NCI-H524 treated with DMSO at 0.1 percent for 48 hours (cell line): ENCODE measurements at places on chromosomes 11 and 22.

DNA sequence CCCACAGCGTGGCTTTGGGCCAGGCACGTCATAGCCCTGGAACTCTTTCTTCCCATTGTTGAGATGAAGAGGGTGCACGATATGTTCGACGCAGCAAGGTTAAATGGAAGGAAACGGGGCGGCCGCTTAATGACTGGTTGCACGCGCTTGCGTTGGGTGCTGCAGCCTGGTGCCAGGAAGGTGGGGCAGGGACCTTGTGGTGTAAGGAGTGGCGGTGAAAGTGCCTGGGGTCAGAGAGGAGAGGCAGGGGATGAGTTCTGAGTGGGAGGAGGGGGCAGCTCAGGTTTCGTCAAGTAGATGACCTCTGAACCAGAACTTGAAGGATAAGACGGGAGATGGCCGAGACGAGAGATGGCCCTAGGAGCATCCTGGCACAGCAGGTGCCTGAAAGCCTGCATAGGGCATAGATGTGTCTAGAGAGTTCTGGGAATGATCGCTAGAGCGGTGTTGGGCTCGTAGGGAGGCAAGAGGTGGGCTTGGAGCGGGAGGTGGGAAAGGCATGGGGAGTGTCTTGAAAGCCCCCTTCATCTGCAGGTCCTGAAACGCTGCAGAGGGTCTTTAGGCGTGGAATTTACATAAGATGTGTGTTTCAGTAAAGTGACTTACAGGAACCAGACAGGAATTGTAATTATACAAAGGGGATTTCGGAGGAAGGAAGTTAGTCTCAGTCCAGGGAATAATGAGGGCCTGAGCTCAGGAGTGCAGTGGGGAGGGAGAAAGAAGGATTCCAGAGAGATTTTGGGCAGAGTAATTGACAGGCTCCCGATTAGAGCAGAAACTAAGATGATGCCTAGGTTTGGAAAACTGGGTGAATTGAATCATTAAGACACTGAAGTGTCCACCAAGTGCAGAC is 43.2 kb upstream of the CLDN5 start:
- no peak for DNase-seq

GRCh38 chr11:14768526-14769188 is 123.4 kb downstream of the CYP2R1 start:
- no peak for DNase-seq

GRCh38 chr11:118785362-118785761 is 5.6 kb downstream of the DDX6 start:
- DNase-seq: no peak

- no peak for DNase-seq
These were observed 35.0 kb downstream of the TIMP3 start for GRCh38 chr22:32836280-32837123.

GRCh38 chr22:33271390-33272161 is 213.4 kb upstream of the SYN3 start:
- no peak for DNase-seq

DNA sequence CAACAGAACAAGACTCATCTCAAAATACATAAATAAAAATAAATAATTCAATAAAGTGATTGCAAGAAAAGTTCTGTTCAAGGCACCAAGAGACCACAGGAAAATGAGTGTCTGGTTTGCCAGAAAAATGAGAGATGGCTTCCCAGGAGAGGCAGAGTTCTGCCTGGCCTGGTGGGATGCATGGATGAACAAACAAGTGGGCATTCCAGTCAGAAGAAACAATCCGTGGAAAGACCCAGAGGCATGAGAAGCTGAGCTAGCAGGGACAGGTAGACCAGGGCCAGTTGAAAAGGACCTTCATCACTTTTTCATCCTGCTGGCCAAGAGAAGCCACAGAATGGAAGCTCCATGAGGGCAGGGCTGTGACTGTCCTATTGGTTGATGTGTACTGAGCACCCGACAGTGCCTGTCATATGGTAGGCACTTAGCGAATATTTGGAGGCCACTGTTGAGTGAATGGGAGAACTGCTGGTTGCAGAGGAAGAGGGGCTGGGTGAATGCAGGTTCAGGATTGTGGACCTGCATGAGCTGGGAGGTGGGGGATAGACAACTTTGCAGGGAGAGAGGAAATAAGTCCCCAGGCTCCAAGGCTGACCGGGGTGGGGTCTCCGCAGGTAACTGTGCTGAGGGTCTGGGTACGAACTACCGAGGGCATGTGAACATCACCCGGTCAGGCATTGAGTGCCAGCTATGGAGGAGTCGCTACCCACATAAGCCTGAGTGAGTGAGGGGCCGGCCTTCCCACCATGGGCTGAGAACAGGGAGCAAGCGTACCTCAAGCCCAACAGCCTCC is 3.7 kb downstream of the F2 start:
- no peak for DNase-seq
